ENCODE measurements at places on chromosomes 6 and 20.

DNA sequence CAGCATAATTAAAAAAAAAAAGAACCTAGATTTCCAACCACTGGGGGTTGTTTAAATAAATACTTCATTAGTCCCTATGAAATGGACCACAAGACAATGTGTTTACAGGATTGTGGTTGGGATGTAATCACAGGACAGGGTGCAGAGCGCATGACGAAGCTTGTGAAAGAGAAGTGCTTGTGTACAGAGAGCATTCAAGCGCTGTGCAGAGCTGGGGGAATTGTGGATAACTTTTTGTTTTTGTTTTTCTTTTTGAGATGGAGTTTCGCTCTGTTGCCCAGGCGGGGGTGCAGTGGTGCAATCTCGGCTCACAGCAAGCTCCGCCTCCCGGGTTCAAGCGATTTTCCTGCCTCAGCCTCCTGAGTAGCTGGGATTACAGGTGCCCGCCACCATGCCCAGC, 22.3 kb downstream of the LAMA5 start:
- DNase-seq, result no peak

DNA sequence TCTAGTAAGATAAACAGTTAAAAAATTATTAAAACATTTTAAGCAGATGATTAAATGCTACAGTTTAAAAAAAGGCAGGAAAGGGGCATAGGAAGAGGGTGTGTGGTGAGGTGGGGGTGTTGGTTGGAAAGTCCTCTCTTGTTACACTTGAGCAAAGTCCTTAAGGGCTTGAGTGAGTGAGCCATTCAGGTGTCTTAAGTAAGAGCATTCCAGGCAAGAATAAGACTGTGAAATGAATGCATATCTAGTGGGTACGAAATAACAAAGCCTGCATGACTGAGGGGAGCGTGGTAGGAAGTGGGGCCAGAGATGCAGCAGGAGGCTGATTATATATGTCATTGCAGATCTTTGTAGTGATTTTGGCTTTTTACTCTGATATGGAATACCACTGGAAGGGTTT, 5.1 kb downstream of the CDKAL1 start:
- DNase-seq, result no peak

DNA sequence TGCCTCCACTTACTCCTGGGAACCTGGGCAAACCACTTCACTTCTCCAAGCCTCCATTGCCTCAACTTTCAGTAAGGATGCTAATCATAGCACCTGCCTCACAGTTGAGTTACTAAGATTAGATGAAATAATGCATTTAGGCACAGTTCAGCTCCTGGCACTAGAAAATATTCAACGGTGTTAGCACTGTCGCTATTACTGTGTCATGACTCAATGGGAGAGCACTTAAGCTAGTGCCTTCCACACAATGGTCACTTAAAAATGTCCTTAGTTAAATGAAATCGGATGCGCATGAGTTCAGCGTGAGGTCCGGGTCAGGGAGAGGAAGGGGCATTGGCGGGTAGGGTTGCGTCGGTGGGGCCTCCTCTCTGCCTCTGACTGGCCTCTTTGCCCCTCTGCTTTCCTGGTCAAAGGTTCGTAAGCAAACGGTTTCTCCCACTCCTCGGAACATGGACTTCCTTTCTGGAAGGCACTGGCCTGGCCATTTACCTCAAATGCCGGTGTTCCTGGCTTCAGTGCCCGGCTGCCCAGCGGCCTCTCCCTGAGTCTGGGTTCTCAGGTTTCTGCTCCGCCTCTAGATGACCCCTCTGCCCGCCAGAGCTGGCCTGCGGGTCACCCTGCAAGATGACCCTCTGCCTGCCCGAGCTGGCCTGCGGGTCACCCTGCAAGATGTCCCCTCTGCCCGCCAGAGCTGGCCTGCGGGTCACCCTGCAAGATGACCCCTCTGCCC, 123.8 kb upstream of the QKI start:
- DNase-seq, result no peak

DNA sequence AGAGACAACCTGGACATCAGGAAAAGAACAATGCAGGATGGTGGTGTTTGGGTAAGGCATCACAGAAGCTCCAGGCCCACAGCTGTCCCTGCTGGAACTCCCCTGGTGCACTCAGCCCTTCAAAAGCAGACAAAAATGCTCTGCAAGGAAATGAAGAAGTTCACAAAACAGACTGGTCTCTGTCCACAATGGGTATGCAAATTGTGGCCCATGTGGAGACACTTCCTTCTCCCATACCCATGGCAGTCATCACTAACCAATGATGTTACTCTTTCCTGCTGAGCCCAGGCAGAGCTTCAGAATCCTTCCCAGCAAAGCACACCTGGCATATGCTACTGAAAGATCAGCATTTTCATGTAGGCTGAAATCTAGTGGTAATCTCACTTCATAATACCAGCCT, 42.6 kb upstream of the PXDC1 start:
- DNase-seq, result no peak
